Spleen (tissue), 13 donors: ENCODE measurements at places on chromosomes 6 and 20. TPM values are rescaled to one million over a fixed set of nuclear protein-coding genes. Genes with fewer than 3 reads are reported as not detected.

PIGT gene
- total RNA-seq: 82.8 TPM

RAB32 gene
- 52.4 TPM for total RNA-seq

SLC13A3 gene
- total RNA-seq: 0.60 TPM

GRCh38 chr6:7058250-7058923 lies 49.4 kb upstream of the RREB1 start:
- peaks cover 1% of the 10 kb centered on the region for H3K4me1 ChIP-seq
- no peak for DNase-seq
- H3K27ac ChIP-seq: no peak overlapping the region
- H3K36me3 ChIP-seq: no peaks in the 10 kb centered on the region
- H3K4me3 ChIP-seq: no peak overlapping the region
- H3K27me3 ChIP-seq: no peaks in the 10 kb centered on the region

- no peak for DNase-seq
- H3K4me1 ChIP-seq: no peaks in the 10 kb centered on the region
- H3K27me3 ChIP-seq: no peaks in the 10 kb centered on the region
- H3K27ac ChIP-seq: no peak overlapping the region
- no peak overlapping the region for H3K4me3 ChIP-seq
Observed at GRCh38 chr6:167013067-167013466, 13.9 kb downstream of the CEP43 start.

GRCh38 chr20:24366336-24367004 lies 103.0 kb upstream of the SYNDIG1 start:
- H3K4me1 ChIP-seq: no peaks in the 10 kb centered on the region
- no peak overlapping the region for H3K4me3 ChIP-seq
- H3K36me3 ChIP-seq: no peaks in the 10 kb centered on the region
- no peak for DNase-seq
- H3K27me3 ChIP-seq: no peaks in the 10 kb centered on the region

DNA sequence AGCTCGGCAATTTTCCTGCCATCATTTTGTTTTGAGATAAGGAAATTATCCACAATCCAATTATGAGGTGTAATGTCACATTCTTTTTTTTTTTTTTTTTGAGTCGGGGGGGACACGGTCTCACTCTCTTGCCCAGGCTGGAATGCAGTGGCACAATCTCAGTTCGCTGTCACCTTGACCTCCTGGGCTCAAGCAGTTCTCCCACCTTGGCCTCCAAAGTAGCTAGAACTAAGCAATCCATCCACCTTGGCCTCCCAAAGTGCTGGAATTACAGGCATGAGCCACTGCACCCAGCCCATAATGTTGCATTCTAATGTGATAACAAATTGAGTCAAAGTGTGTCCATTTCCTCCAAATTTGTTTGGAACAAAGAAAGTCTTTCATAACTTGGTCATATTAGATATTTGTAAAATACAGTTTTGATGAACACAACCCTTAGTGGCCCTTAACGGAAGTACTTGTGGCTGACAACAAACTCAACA lies 144.1 kb upstream of the AFDN start:
- peaks cover 26% of the 10 kb centered on the region for H3K27me3 ChIP-seq
- no peak for DNase-seq
- no peak overlapping the region for H3K4me3 ChIP-seq
- H3K27ac ChIP-seq: peak overlapping the region; percentile 42
- H3K4me1 ChIP-seq: peaks cover 49% of the 10 kb centered on the region

DNA sequence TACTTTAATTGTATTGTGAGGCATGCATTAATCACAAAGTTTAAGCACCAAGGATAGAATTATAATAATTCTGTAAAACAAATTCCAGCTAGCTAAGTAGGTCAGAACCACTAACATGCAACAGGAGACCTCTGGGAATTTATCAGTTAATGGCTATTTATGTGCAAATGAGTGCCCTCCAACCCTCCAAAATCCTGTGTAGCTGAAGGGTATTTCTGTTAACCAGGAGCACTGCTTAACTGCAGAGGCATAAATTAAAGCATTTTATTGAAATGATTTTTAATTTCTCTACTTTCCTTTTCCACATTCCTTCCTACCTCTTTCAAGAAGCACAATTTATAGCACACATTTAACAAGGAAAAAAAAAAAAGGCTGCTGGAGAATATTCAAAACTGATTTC lies 77.0 kb downstream of the MMS22L start:
- H3K4me1 ChIP-seq: no peaks in the 10 kb centered on the region
- no peak overlapping the region for H3K4me3 ChIP-seq
- no peaks in the 10 kb centered on the region for H3K27me3 ChIP-seq
- no peak overlapping the region for H3K27ac ChIP-seq
- no peak for DNase-seq

- H3K27me3 ChIP-seq: no peaks in the 10 kb centered on the region
- DNase-seq: no peak
- no peak overlapping the region for H3K4me3 ChIP-seq
Observed at GRCh38 chr20:17594443-17594842, 24.6 kb downstream of the DSTN start.

DNA sequence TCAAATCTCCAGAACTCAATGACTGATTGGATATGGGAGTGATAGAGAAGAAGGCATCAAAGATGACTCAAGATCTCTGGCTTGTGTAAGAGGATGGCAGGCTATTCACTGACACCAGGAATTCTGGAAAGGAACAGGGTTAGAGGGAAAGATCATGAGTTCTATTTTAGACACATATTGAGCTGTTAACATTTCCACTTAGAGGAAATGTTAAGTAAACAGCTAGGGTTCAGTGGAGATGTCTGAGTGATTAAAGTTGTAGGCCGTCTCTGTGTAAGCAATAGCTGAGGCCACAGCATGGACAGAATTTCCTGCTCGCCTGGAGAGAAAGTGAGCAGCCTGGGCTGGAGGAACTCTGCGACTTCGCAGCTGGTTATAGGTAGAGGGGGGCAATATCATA lies 21.0 kb downstream of the ZC3H12D start:
- H3K36me3 ChIP-seq: peaks cover 17% of the 10 kb centered on the region
- H3K27ac ChIP-seq: peak overlapping the region; percentile 75
- peaks cover 50% of the 10 kb centered on the region for H3K4me1 ChIP-seq
- no peak for DNase-seq
- no peak overlapping the region for H3K4me3 ChIP-seq

- DNase-seq: peak; percentile 79
- H3K27me3 ChIP-seq: no peaks in the 10 kb centered on the region
- H3K36me3 ChIP-seq: no peaks in the 10 kb centered on the region
- H3K4me1 ChIP-seq: peaks cover 54% of the 10 kb centered on the region
- H3K27ac ChIP-seq: peak overlapping the region; percentile 14
Observed at GRCh38 chr6:108872141-108872557, 23.9 kb downstream of the ARMC2 start.

PMEPA1 gene
- 10.9 TPM for total RNA-seq

DNA sequence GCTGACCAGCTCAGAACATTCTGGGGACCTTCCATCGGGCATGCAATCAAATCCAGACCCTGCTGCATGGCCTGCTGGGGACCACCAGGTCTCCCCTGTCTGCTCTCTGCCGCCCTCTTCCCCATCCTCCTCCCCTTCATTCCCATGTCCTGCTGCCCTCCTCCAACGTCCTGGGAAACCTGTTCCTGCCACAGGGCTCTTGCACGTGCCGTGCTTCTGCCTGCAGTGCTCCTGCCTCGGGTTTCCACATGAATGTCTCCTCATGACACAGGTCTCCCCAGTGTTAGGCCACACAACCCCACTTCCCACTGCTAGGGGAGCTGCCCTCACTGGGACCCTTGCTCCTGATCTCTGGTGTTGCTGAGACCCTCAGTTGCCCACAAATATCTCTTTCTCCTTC lies 37.2 kb downstream of the SULF2 start:
- no peaks in the 10 kb centered on the region for H3K27me3 ChIP-seq
- H3K4me1 ChIP-seq: peaks cover 5% of the 10 kb centered on the region
- no peak for DNase-seq
- no peak overlapping the region for H3K27ac ChIP-seq
- no peak overlapping the region for H3K4me3 ChIP-seq
- H3K36me3 ChIP-seq: no peaks in the 10 kb centered on the region

SLC35B3 gene
- 16.3 TPM for total RNA-seq

- no peaks in the 10 kb centered on the region for H3K36me3 ChIP-seq
- no peak for DNase-seq
- no peaks in the 10 kb centered on the region for H3K27me3 ChIP-seq
- H3K27ac ChIP-seq: no peak overlapping the region
- no peaks in the 10 kb centered on the region for H3K4me1 ChIP-seq
Observed at GRCh38 chr6:109910571-109910970, 67.5 kb upstream of the GPR6 start.

DNA sequence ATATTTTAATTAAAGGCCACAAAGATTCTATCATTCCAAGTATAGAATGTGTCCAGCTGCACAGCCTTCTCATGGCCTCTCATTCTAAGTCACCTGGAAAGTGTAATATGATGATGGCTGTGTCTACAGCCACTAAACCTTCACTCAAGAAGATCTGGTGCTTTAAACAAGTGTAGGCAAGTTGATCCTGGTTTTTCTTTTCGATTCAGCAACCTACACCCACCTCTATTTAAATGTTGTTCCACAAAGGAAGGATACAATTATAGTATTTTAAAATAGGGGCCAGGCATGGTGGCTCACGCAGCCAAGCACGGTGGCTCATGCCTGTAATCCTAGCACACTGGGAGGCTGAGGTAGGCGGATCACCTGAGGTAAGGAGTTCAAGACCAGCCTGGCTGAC lies 25.5 kb upstream of the DST start:
- H3K4me1 ChIP-seq: no peaks in the 10 kb centered on the region
- no peak overlapping the region for H3K27ac ChIP-seq
- H3K4me3 ChIP-seq: no peak overlapping the region
- no peaks in the 10 kb centered on the region for H3K36me3 ChIP-seq

- H3K36me3 ChIP-seq: no peaks in the 10 kb centered on the region
- no peak overlapping the region for H3K4me3 ChIP-seq
- DNase-seq: no peak
- no peaks in the 10 kb centered on the region for H3K27me3 ChIP-seq
Observed at GRCh38 chr6:110622912-110623578, 146.6 kb upstream of the SLC22A16 start.

- peak overlapping the region; percentile 10 for H3K27ac ChIP-seq
- peaks cover 20% of the 10 kb centered on the region for H3K36me3 ChIP-seq
- H3K4me3 ChIP-seq: peak overlapping the region; percentile 56
- no peaks in the 10 kb centered on the region for H3K27me3 ChIP-seq
- peaks cover 17% of the 10 kb centered on the region for H3K4me1 ChIP-seq
- DNase-seq: peak; percentile 87
Observed at GRCh38 chr6:13302751-13303667, 25.3 kb downstream of the TBC1D7 start.

TFAP2A gene
- total RNA-seq: not detected

- DNase-seq: no peak
- H3K36me3 ChIP-seq: no peaks in the 10 kb centered on the region
- no peak overlapping the region for H3K4me3 ChIP-seq
- H3K4me1 ChIP-seq: no peaks in the 10 kb centered on the region
- H3K27ac ChIP-seq: peak overlapping the region; percentile 3
Observed at GRCh38 chr6:139316622-139317317, 25.0 kb upstream of the TXLNB start.

SUN5 gene
- not detected for total RNA-seq

DNA sequence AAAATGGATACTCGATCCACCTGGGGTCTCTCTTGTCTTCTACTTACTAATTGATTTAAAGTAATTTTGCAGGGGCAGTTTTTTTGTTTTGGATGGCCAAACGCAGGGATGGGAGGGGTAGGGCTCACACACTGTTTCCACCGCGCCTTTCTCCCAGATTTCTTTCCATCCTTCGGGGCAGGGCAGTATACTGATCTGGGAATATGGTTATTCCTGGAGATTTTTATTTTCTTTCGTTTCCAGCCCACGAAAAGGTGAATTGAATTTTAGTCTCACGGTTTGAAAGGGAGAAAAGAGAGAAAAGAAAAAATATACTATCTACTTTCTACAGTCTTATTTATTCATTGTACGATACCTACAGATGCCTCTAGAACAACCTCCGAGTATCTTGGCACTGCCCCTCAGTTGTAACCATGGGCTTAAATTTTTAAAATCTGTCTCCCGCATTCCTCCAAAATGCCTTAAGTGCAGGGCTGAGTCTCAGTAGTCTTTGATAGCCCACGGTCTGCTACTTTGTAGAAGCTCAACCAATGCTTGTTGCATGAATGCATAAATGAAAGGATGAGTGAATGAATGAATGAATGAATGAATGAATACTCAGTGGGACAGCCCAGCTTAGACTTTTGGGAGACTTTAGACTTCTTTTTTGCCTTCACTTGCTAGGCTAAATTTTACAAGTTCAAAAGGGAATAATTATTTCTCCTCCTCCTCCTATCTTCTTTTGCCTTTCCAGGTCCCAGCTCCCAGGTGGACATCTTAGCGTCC lies 18.1 kb upstream of the TRIM27 start:
- H3K4me1 ChIP-seq: peaks cover 33% of the 10 kb centered on the region
- H3K36me3 ChIP-seq: no peaks in the 10 kb centered on the region
- H3K27ac ChIP-seq: peak overlapping the region; percentile 89
- no peak for DNase-seq

DNA sequence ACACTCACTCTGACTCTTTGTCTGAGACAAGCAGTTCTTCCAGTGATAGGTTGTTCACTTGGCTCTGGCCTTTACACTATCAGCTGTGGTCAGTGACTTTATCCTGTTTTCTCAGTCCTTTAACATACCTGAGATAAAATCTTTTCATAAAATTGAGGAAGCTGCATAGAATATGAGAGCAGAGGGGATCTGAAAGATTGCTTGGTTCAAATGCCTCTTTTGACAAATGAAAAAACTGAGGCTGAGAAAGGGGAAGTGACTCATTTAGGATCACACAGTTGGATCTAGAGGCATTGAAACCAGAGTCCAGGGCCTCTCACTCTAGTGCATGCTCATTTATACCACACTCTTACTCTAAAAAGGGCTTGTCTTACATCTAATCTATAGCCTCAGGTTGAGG lies 277.0 kb upstream of the TBX18 start:
- H3K27me3 ChIP-seq: no peaks in the 10 kb centered on the region
- no peak for DNase-seq
- H3K4me3 ChIP-seq: no peak overlapping the region
- H3K36me3 ChIP-seq: no peaks in the 10 kb centered on the region
- H3K4me1 ChIP-seq: no peaks in the 10 kb centered on the region
- no peak overlapping the region for H3K27ac ChIP-seq

GRCh38 chr6:128882991-128883611 lies at the start of gene LAMA2:
LAMA2 (plus strand) TSS chr6:128883138; CDS start chr6:128883246, 108 bp downstream.
- H3K27ac ChIP-seq: peak within 1 kb of the TSS; percentile 44
- peak within 1 kb of the TSS; percentile 28 for H3K4me3 ChIP-seq
- H3K27me3 ChIP-seq: no peaks in the 10 kb centered on the region
- peak; percentile 75 for DNase-seq
- no peaks in the 10 kb centered on the region for H3K4me1 ChIP-seq
- no peaks in the 10 kb centered on the region for H3K36me3 ChIP-seq

DNA sequence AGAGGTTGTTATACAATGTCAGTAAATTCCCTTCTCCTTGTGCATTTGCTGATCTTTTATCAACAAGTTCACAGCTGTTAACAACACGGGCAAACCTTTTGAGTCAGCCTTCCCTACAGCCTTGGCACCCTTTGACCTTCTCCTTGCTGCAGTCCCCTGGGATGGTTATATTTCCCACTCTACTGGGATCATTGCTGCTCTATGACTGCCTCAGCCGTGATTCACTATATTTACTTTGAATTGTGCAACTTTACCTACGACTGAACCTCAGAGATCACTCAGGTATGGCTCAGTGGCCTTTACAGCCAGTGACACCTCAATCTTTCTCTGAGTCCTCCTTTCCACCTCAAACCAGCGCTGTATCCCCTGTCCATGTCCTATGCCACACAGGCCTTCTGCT lies 1293.3 kb downstream of the EPHA7 start:
- H3K27ac ChIP-seq: no peak overlapping the region
- no peaks in the 10 kb centered on the region for H3K4me1 ChIP-seq
- no peak for DNase-seq

PROKR2 gene
- not detected for total RNA-seq

GRCh38 chr6:29723262-29723665 lies at the start of gene HLA-F:
HLA-F (plus strand) TSS chr6:29723434; CDS start chr6:29723464, 30 bp downstream.
- peak within 1 kb of the TSS; percentile 93 for H3K4me3 ChIP-seq
- H3K27ac ChIP-seq: peak within 1 kb of the TSS; percentile 97
- peaks cover 57% of the 10 kb centered on the region for H3K4me1 ChIP-seq
- H3K36me3 ChIP-seq: peaks cover 3% of the 10 kb centered on the region
- H3K27me3 ChIP-seq: no peaks in the 10 kb centered on the region
